ENCODE measurements at places on chromosomes 7 and 10.
A peak's percentile ranks its signal among the peaks of the same experiment; 100 is the strongest.

DNA sequence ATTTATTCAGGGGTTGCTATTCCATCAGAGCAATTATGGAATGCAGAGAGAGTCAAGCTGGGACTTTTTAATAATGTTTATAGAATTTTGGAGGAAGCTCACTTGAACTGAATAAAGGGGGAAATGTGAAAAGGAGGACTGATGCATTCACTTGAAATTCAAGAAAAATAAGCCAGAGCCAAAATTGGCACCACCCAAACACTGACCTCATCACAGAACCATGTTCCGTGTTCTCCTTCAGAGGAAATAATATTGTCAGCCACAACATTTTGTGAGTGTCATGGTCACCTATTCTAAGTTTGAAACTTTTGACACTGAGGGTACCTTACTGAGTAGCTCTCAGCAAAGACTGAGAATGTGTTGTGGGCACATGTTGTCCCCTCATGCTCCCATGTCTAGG is 207.0 kb downstream of the ANK3 start:
- peak; percentile 42 for DNase-seq

GRCh38 chr7:116434820-116435341 is 64.7 kb upstream of the CAV2 start:
- DNase-seq = peak; percentile 67

- DNase-seq = peak; percentile 86
Measured at GRCh38 chr10:124560377-124561105, 98.9 kb downstream of the LHPP start.

GRCh38 chr7:146359176-146359575 is 242.6 kb downstream of the CNTNAP2 start:
- DNase-seq = no peak

- DNase-seq = no peak
Measured at GRCh38 chr10:14665304-14665703, 109.4 kb downstream of the FAM107B start.
